Activated CD4-positive, alpha-beta T cell treated with anti-CD3 and anti-CD28 coated beads for 48 hours (primary cell): ENCODE measurements at places on chromosomes 13 and 19.
A peak's percentile ranks its signal among the peaks of the same experiment; 100 is the strongest.

DNA sequence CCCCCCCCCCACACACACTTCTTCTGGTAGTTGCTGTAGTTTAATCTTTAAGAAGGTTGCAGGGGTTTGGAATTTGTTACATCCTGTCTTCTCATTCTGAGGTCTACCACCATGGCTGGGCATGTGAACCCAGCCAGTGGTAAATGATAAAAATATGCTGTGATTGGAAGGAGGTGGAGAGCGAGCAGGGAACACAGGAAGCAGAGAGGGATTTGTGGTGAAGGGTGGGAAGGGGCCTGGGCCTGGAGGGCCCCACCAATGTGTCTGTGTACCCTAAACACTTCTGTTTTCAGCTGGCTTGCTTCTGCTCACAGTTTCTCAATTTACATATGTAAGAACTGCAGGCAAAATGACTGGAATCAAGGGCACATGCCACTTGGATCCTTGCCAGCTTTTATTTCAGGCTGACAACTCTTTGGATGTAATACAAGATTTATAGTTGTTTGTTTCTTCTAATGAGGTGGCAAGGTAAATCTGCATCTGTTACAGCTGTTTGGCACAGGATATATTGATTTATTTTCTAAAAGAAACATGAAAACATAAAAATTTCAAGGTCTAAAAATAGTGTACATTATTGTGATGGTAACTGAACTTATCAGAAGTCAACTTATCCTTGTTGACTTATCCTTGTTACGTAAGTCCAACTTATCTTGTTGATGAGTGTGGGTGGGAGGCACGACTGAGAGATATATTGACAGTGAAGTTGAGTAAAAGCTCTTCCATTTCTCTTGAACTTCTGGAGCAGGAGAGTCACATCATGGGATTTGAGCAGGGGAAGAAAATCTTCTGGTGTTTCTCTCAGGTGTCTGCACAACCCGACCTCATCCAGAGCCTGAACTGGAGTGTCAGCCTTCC lies 313.2 kb downstream of the SHISA2 start:
- no peak for DNase-seq

GRCh38 chr13:21674490-21675009 lies 3.7 kb downstream of the FGF9 start:
- peak; percentile 25 for DNase-seq

GRCh38 chr13:50153876-50154275 lies 138.6 kb downstream of the KCNRG start:
- DNase-seq: no peak

DNA sequence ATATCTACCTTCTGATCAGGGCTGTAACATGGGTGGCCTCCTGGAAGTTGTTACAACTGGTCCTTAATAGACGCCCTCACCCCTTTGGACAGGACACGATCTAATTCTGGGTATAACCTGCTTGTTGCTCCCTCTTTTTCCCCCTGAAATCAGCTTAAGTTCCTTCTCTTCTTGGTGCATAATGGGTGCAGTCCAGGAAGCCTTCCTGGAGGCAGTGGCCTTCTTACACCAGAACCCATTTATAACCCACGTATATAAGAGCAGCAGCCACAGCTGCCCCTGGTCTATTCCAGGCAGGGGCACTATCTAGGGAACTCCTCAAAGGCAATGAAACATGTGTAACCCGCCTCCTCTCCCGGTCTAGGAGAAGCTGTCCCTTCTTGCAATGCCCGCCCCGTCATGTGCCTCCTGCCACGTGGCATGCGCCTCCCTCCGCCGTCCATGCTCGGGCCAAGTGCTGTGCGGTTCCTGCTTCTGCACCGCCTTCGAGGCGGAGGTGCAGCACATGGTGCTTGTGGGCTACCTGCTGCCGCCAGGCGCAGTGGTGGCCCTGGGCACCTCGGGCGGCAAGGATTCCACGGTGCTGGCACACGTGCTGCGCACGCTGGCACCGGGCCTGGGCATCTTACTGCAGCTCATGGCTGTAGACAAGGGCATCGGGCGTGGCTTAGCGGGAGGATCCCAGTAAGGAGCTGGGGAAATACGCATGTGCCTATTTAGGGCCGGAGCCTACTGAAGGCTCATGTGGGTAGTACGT lies 27.3 kb downstream of the ZNF175 start:
- DNase-seq: no peak

DNA sequence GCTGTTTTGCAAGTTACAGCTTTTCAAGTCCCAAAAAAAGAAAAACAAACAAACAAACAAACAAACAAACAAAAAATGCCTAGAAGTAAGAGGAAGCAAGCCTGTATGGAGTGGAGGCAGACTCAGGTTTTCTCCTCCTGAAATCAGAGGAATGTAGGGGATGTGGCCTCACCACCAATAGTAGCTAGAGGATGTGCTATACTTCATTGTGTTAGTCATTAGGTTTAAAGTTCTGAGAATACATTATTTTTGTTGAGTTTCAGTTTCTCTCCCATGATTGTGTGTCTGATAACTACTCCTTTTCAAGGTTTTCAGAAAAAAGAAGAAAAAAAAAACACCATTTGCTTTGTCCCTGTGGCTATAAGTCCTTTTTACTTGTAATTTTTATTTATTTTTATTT lies 524.5 kb downstream of the GPC6 start:
- DNase-seq: no peak

DNA sequence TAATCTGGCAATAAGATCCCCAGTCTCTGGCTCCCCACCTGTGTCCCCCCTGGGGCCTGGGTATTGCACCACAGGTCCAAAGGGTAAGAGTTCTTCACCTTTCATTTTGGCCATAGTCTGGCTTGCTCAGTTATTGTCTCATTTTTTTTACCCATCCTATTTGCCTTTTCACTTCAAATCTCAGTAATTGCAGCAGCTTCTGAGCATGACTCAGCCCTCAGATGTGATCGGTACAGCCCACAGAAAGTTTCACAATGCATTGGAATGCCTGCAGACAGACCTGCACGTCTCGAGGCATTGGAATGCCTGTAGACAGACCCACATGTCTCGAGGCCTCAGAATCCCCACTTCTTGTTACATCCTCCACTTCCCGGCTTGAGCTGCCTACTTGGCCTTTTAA lies 173.6 kb downstream of the NUFIP1 start:
- DNase-seq: peak; percentile 54
